ENCODE measurements at places on chromosomes 2 and 18. TPM values are rescaled to one million over a fixed set of nuclear protein-coding genes. Genes with fewer than 3 reads are reported as not detected.

Gene C2orf80
- total RNA-seq = not detected

Gene CD8A
- 1.5 TPM for total RNA-seq

GRCh38 chr2:134736167-134736880, 17.5 kb upstream of the TMEM163 start:
- peak; percentile 82 for DNase-seq

- DNase-seq = peak; percentile 7
Measured at GRCh38 chr2:227228061-227228667, 63.7 kb downstream of the COL4A3 start.

Gene FZD7
- 14.5 TPM for total RNA-seq

Gene C2orf78
- total RNA-seq = not detected

Gene CCDC68
- 2.7 TPM for total RNA-seq

DNA sequence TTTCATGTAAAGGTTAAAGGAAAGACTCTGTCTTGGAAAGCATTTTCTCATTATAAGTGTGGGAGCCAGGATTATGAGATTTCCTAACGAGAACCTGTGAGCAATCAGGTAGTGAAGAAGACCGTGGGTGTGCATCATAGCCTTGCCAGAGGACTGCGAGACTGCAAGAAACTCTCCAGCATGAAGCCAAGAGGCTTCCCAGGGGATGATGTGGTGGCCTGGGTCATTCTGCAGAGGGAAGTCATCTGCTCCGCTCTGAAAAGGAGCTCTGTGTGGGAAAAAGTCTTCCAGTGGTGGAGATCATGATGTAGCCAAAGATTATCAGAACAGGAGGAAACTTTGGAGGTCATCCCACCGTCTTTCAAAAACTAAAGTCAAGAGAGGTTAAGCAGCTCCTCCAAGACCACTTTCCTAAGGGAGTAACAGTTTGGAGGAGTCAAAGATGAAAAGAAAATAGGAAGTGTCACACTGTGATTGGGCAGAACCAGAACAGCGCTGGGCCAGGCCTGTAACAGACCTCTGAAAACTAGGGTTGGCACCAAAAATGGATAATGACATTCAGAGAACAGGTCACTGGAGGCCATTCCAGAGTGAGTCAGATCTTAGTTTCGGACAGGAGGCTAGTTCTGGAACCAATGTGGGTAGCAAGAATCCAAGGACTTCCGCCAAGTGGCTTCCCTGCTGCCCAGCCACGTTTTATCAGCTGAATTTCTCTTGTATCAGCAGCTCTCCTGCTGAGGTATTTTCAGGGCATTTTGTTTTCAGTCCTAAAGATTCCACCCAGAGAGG, 113.0 kb downstream of the LRATD1 start:
- no peak for DNase-seq

DNA sequence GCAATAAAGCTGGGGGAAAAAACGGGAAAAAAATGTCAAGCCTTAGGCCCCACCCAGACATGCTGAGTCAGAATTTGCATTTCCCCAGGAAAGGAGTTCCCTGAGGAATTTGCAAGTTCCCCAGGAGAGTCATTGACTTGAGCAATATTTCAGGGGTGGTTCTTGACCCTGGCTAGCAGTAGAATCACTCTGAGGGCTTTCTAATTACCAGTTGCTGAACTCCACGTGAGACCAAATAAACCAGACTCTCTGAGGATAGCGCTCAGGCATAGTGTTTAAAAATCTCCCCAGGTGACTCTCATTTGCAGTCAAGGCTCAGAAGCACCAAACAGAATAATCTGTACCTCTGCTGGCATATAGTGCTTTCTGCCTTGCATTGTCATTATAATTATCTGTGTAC, 48.7 kb downstream of the C1QL2 start:
- DNase-seq = no peak

DNA sequence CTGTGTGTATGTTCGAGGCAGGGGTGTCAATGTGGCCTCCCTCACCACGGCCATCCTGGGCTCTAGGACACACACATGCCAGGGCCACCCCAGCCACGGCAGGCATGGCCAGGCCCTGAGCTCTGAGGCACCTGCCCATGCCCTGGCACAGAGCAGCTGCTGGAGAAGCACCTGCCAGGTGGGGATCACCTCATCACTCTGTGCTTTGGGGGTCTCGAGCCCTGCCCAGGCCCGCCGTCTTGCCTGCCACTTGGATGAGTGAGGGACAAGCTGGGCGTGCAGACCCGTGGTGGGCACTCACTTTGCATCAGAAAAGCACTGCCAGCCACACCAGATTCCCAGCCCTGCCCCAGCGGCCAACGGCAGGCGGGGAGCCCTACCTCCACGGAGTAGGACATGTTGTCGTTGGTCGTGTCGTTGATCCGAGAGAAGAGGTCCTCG, 33.1 kb downstream of the KIF1A start:
- DNase-seq = no peak

DNA sequence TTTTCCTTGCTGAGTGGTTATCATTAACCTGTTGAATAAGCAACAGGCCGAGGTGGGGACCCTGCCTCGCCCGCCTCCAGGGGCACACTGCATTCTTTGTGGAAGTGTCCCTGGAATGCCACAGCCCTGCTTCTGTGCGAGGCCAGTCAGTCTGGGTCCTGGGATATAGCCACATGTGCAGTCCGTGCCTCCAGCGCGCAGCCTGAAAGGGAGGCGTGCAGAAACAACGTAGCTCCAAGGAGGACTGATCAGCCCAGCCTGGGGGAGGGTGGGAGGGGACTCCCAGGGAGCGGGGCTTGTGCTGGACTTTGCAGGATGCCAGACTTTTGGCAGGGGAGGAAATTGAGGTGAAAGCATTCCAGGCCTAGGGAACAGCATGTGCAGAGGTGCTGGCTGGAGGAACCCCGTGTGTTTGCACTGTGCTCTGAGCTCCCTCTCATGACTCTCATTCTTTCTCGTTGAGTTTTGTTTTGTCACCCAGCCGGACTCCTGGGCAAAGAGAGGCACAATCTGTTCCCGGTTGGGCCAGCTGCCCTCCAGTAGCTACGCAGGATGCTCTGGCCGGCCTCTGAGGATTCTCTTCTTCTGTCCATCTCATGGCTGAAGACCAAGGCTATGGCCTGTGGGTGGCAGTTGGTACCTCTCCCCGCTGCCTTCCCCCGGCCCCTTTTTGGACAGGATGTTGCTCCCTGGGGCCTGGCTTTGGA, 39.7 kb downstream of the HPCAL1 start:
- no peak for DNase-seq

DNA sequence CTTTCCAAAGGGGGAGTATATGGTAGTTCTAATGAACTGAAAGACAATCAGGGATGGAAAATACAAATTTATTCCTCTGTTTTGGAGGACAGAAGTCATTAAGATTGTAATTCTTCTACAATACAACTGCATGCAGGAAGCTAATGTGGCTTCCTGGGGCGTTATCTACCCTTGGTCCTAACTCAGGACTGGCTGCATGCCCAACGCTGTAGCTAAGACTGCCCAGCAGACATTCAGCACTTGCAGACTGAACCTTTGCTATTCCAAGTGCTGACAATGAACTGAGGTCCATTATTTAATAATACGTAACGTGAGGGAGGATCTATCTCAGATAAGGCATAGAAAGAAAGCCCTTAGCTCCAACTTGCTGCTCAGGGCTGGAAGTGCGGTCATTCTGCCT, 53.2 kb downstream of the ZAP70 start:
- DNase-seq = no peak

All from kidney epithelial cell (primary cell).